ENCODE measurements at places on chromosomes 16 and 17. TPM values are rescaled to one million over a fixed set of nuclear protein-coding genes. Genes with fewer than 3 reads are reported as not detected.

DNA sequence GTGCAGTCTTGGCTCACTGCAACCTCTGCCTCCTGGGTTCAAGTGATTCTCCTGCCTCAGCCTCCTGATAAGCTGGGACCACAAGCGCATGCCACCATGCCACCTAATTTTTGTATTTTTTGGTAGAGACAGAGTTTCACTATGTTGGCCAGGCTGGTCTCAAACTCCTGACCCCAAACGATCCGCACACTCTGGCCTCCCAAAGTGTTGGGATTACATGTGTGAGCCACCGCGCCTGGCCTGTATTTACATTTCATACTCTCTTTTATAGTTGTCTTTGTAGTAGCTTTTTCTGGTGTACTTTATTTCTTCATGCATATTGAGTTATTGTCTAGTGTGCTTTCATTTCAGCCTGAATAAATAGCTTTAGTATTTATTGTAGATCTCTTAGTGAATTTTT lies 10.1 kb upstream of the ADORA2B start:
- no peak for DNase-seq

GRCh38 chr17:74746922-74747321 lies 1.5 kb upstream of the NHERF1 start:
- no peak for DNase-seq

- DNase-seq, result no peak
Observed at GRCh38 chr16:20409398-20410120, at the start of gene ACSM5. Gene ACSM5 (plus strand): TSS chr16:20409534. CDS start chr16:20411485, 1,951 bp downstream.

- no peak for DNase-seq
Observed at GRCh38 chr17:63136369-63137012, 170.5 kb downstream of the TANC2 start.

DNA sequence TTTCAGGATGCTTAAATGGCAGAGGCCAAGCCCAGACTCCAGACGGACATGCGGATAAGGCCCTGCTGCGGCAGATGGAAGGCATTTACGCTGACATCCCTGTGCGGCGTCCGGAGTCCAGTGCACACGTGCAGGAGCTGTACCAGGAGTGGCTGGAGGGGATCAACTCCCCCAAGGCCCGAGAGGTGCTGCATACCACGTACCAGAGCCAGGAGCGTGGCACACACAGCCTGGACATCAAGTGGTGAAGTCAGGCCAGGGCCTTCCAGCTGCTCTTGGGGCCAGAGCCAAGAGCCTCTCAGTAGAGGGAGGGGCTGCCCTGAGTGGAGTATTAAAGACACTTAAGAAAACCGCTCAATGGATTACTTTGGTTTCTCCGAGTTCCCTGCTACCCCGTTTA lies 29.4 kb downstream of the NARF start:
- DNase-seq, result no peak

DNA sequence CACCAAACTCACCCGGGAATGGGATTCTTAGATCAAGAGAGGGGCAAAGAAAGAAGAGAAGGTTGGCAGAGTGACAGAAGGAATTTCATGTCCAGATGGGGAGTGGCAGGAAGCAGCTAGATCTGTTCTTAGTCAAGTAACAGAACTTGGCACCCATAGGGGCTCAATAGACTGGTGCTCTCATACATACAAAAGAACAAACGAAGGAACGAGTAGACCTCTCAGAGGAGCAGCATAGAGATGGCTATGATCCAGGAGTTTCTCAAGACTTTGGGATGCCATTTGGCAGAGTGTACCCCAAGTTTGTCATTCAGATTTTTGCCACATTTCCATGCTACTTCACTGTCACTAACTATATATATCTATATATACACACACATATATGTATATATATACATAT lies 47.9 kb downstream of the GINS3 start:
- DNase-seq, result no peak

DNA sequence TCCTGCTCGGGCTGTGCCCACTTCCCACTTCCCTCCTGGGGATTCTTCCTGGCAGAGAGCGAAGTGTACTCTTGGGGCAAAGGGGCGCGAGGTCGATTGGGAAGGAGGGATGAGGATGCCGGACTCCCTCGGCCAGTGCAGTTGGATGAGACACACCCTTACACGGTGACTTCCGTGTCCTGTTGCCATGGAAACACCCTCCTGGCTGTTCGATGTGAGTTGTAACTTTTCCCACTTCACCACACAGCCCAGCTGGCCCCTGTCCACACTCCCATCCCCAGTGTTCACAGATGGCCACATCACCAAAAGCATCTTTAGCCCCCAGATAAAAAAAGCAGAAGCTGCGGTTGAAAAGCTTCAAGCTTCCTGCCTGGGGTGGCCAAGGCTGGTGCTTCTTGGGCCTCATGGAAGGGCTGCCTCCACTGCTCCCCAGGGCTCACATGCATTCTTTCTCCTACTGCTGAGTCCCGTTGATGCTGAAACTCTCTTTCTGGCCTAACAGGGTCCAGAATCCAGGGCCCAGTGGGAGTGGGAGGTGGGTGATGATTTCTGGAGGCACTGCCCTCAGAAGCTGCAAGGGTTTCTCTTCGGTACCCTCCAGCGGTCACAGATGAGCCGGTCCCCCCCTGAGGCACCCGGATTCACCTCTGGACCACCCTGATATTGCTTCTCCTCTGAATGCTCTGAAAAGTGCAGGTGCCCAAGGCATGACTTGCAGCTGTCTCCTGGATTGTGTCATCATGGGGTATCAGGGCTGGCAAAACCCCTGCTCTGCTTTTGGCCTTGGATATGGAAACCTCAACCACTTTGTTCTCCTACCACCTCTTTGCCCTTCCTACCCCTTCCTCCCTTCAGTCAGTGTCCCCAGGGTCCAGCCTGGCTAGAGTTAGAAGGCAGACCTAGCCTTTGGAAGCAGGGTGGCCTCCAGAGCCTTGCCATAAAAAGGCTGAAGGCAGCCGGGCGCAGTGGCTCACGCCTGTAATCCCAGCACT lies 2.2 kb upstream of the TRAF4 start:
- DNase-seq, result peak; percentile 77

- DNase-seq, result no peak
Observed at GRCh38 chr16:46743232-46743719, 4.9 kb downstream of the MYLK3 start.

DNA sequence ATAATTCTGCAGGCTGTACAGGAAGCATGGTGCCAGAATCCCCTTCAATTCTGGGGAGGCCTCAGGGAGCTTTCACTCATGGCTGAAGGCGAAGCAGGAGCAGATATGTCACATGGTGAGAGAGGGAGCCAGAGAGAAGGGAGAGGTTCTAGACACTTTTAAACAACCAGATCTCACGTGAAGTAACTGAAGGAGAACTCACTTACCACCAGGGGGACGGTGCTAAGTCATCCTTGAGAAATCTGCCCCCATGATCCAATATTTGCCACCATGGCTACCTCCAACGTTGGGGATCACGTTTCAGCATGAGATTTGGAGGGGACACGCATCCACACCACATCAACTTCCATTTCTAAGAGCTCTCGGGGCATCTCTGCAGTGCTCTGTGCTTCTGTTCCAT lies 37.4 kb upstream of the GNA13 start:
- no peak for DNase-seq

DNA sequence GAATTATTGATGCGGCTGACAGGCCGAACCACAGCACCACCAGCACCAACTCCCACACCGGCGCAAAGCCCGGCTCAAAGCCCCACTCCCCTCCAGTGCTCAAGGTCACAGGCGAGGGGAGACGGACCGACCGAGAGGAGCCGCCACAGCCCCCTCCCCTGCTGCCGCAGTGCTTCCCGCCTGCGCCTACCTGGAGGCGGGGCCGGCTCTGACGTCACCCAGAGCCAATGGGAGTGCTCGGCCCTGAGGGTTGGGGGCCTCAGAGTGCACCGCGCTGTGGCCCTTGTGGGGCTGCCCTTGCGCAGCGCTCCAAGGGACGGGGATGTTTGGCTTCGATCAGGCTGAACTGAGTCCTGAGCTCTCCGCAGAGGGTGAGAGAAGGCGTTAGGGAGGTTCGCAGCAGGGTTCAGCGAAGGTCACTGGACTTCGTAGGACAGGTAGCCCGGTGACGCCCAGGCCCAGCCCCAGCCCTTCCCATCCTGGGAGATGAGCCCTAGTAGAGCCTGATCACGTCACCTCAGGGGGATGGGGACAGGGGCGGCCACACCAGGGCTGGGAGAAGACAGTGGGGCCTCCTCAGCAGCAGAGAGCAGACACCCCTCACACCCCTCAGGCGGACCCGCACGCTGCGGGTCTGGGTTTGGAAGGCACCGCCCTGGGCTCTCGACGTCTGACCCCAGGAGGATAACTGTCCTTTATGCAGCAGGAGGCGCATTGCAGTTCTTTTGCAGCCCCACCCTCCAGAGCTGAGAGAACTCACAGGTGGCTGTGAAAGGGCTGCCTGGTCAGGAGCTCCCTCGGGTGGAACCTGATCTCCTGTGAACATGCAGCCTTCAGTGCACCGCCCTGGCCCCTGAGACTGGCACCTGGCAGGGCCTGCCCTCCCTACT lies 1.5 kb downstream of the NDRG4 start:
- DNase-seq, result peak; percentile 90

DNA sequence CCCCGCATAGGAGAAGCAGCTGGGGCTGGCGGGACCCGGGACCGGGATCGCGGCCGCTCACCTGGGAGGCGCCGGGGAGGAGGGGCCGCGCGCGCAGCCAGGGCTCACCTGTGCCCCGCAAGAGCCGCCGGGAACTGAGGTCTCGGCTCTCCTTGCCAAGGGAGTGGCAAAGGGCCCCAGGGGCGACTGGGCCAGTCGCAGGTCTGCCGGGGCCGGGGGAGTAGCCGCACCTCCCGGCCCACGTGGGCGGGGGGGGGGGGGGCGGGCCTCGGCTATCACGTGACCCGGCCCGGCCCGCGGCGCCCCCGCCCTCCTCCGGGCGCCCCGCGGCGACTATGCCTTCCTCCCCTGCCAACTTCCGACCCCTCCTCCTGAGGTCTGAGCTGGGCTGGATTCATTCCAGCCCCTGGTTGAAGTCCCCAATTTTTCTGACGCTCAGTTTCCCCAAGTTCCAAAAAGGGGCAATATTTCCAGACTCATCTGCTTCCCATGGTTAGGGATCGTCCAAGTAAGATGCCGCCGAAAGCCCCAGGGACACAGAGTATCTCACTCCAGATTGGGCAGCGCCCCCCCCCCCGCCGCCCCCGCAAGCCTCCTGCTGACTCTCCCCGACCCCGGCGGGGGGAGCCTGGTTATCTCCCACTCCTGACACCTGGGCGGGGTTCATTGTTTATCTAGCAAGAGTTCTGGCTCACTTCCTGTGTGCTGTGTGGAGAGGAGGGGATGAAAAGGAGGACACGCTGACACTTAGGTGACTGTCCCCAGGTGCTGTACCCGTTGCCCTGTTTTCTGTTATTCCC lies at the start of gene TMC6:
Gene TMC6, minus strand, starts transcription at position 205 of the 800 bp plus-strand sequence. CDS start 1,923 bp downstream, outside the sequence.
- DNase-seq, result no peak

GRCh38 chr17:63626551-63627180 lies 4.4 kb downstream of the MAP3K3 start:
- DNase-seq, result no peak

DNA sequence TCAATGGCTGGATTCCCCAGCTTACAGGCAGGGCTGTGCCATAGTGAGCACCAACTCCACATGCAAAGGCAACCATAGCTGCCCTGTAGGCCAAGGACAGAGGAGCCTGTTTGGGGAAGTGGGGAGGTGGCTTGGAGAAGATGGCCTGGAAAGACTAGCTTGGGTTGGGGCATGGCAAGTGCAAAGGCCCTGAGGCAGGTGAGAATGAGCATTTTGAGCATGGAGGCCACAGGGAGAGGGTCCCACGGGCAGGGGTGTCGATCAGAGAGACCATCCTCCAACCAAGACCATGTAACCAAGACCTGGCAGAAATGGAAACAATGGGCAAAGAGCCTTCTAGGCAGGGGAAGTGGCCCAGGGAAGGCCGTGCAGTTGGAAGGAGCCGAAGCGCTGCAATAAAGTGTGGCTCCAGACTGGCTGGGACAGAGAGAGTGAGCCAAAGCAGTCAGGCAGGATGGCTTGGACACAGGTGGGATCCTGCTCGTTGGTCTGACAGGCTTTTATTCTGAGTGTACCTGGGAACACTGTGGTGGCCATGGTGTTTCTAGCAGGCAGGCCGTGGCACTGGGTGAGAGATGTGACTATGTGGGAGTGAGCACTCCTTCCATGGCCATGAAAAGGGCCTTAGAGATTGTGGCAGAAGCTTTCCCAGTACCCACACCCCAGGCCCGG lies 24.8 kb upstream of the MPRIP start:
- DNase-seq, result no peak

DNA sequence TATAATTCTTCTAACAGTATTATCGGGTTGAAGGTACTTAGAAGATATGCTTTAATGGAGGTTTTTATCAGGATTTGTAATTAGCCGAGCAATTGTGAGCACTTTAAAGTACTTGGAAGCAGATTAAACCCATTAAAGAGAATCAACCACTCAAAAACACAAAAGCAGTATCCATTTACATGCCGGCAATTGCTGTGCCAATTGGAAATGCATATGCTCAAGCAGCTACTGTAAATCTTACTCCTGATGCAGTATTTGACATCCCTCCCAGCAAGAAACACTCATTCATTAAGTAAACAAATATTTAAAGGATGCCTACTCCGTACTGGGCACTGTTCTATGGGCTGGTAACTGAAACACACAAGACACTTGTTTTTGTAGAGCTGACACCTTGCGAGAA lies 11.4 kb upstream of the CCL1 start:
- DNase-seq, result no peak

- DNase-seq, result no peak
Observed at GRCh38 chr17:20706751-20707373, 127.3 kb downstream of the CDRT15L2 start.

GRCh38 chr16:17590711-17591654 lies 120.2 kb upstream of the XYLT1 start:
- no peak for DNase-seq

DNA sequence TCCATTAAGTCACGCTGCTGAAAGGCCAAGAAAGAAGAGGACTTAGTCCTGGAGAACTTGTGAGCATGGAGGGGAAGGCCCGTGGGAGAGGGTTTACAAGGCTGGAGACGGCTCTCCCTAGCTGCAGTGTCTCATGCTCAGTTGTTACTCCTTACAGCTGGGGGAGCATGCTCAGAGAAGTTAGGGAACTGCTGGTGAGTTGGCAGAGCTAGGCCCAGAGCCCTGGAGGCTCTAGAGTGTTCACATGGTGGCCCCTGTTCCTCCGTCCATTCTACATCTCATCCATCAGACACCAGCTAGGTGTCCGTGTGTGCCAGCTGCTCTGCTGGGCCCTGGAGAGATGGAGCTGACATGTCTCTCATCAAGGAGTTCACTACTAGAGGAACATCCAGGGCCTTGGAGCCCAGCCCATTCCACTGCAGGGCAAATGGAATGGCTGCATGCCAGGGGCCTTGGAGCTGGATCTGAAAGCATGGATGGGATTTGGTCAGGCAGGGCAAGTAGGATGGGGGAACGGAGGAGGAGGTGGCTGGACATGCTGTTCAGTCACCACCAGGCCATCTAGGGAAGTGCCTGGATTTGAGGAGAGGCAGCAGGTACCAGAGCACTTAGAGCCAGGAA lies 6.3 kb downstream of the XYLT2 start:
- no peak for DNase-seq

ACSM5 gene
- total RNA-seq, result 1.7 TPM

ZNF385C gene
- 0.07 TPM for total RNA-seq

OR2C1 gene
- not detected for total RNA-seq

HOXB8 gene
- total RNA-seq, result not detected

FSCN2 gene
- total RNA-seq, result 4.1 TPM

MNT gene
- 29.8 TPM for total RNA-seq

TMEM100 gene
- 7.5 TPM for total RNA-seq
